ENCODE measurements at places on chromosomes 16 and 17.

DNA sequence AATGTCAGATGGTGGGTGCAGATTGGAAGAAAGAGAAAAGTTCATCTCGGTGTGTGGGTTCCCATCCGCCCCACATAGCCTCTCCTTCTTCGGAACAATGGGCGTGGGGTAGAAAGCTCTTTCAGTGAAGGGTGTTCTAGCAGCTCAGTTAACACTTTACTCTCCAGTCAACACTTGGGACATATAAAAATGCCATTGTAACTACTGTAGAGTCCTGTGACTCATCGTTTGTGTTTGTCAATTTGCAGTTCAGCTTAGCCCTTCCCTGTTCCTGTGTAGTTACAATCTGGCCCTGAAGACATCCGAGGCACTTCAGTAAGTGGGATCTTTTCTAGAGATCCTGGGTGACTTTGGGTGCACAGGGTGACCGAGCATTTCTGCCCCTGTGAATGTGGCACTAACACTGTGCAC, 11.5 kb upstream of the CLEC18C start:
- DNase-seq = no peak

- DNase-seq = no peak
Observed at GRCh38 chr16:67305216-67306071, 21.1 kb downstream of the KCTD19 start.

- peak; percentile 37 for DNase-seq
Observed at GRCh38 chr17:7988750-7989178, 13.7 kb upstream of the GUCY2D start.

- no peak for DNase-seq
Observed at GRCh38 chr16:74830648-74831047, 56.0 kb upstream of the FA2H start.

DNA sequence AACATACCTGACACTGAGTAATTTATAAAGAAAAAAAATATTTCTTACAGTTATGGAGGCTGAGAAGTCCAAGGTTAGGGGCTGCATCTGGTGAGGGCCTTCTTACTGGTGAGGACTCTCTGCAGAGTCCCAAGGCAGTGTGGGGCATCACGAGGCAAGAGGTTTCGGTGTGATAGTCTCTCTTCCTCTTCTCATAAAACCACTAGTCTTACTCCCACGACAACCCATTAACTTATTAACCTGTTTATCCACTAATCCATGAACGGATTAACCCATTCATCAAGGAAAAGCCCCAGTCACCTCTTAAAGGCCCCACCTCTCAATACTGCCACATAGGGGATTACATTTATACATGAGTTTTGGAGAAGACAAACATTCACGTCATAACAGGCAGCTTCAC, 20.1 kb downstream of the CIITA start:
- no peak for DNase-seq

- DNase-seq = no peak
Observed at GRCh38 chr17:56110463-56111135, 42.7 kb upstream of the ANKFN1 start.
